IPS-NIHi11 (cell line): ENCODE measurements at places on chromosomes 11 and 22.
A peak's percentile ranks its signal among the peaks of the same experiment; 100 is the strongest.

DNA sequence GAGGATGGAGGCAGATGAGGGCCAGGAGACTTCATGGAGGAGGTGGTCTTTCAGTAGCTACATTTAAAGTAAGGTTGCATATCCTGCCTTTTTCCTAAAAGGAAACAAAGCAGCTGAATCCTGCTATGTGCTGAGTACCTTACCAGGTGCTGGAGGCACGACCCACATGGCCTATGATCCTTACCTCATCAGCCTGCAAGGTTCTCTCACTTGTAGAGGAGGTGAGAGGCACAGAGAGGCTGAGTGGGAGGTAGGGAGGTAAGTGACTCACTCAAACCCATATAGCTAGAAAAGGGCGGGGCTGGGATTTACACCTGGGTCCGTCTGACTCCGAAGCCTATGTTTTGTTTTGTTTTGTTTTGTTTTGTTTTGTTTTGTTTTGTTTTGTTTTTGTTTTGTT lies 75.8 kb downstream of the BUD13 start:
- DNase-seq: no peak

DNA sequence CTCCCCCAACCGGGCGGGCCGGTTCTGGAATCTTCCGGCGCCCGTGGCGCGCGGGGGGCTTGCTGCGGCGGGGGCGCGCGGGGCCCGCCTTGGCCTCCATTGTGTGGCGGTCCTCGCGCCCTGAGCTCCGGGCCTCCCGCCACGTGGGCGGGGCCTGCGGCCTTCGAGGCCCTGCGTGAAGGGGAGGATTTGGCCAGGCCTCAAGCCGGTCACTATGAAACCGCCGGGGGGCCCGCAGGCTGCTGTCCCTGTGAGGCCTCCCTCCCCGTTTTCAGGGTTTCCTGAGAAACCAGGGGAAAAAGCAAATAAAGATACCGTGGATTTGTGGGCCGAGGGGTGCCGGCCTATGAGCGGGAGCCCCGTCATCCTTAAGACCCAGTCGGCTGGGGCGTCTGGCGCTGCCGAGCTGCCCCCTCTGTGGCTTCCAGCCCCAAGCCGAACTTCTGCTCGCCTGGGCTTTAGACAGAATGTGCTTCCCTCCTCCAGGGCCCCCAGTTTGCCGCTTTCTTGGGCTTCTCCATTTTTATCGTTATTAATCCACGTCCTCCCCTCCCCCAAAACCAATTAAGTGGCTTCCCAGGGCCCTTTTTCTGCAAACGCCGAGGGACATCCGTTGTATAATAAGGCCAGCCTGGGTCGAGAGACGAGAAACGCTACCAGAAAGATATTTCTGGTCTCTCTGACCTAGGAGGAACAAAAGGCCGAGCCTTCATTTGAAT lies 602 bp downstream of the EWSR1 start:
- DNase-seq: peak; percentile 69

DNA sequence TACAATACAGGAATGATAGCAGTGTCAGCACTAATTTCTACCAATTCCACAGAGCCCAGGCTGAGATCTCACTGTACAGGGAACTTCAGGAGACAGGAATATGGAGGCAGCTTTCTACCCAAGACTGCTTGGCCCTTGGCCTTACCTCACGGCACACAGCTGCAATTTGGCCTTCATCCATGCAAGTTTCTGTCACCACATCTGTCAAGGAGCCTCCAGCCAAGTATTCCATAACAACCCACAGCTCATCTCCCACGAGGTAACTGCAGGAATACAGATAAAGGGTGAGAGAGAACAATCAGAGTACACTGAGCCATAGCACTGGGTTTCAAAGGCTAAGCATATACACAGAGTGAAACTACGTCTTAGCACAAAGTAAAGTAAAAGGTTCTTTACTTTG lies 39.0 kb upstream of the GDPD4 start:
- no peak for DNase-seq

- no peak for DNase-seq
These were observed 1.2 kb upstream of the LIN7C start for GRCh38 chr11:27507557-27508322.

- no peak for DNase-seq
These were observed 91.4 kb upstream of the APOA1 start for GRCh38 chr11:116928845-116929244.
